ENCODE measurements at places on chromosomes 4 and X. TPM values are rescaled to one million over a fixed set of nuclear protein-coding genes. Genes with fewer than 3 reads are reported as not detected.

The LAP3 gene
- polyA plus RNA-seq: 84.8 TPM

The OSTC gene
- polyA plus RNA-seq: 92.9 TPM

The MORF4L2 gene
- polyA plus RNA-seq: 659 TPM

The SSX3 gene
- polyA plus RNA-seq: not detected

The IQSEC2 gene
- polyA plus RNA-seq: 4.7 TPM

The GPR78 gene
- polyA plus RNA-seq: not detected

The CXCL11 gene
- 1.4 TPM for polyA plus RNA-seq

The UGT2B7 gene
- 0.11 TPM for polyA plus RNA-seq

The FAM236B gene
- not detected for polyA plus RNA-seq

The VCX3B gene
- polyA plus RNA-seq: not detected

The RRH gene
- polyA plus RNA-seq: 0.09 TPM

The HSFX2 gene
- polyA plus RNA-seq: 0.39 TPM

The NEIL3 gene
- 5.6 TPM for polyA plus RNA-seq

The TMEM184C gene
- polyA plus RNA-seq: 32.2 TPM

The TLR7 gene
- not detected for polyA plus RNA-seq

The DCAF12L2 gene
- not detected for polyA plus RNA-seq

The CT45A1 gene
- polyA plus RNA-seq: not detected

The ZNF275 gene
- 5.3 TPM for polyA plus RNA-seq

The AWAT2 gene
- polyA plus RNA-seq: not detected

All from keratinocyte (primary cell).